ENCODE measurements at places on chromosomes 5 and 9.

DNA sequence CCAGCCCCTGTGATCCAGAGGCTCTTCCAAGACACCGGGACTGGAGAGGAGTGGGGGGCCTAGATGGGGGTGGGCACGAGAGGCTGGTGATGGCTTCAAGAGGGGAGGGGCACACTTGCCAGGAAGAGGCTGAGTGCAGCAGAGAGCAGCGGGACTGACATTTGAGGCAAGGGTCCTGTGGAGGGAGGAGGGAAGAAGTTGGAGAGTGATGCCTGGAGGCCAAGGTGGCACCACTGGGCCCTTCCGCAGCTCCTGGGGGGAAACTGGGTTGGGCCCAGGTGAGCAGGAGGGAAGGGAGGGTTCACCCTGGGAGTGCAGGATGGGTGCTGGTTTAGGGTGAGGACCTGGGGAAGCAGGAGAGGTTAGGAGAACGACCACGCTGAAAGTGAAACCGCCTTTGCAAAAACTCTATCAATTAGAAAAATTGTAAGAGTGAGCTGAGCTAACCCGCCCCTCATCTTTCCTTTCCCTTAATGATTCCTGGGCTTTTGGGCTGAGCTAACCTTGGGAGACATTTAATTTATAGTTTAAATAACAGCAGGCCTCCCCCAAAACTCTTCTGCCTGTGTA is 26.2 kb downstream of the ABO start:
- no peak for DNase-seq

GRCh38 chr9:87479801-87480201 is 17.9 kb upstream of the DAPK1 start:
- DNase-seq, result no peak

DNA sequence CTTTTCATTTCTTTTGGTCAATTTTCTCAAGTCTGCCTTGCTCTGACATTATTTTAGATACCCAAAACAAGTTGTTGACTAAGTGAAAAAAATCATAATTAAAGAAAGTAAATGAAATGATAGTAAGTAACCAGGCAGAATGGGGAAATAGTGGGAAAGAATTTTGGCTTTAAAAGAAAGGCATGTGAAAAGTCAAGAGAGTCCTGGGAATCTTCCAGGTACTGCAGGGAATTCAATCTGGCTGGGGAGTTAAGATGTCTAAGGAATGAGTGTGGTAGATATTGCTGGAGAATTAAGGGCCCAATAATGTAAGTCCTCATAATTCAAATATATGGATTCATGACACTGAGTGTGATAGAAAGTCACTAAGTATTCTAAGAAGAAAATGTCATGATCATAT is 123.1 kb upstream of the PAPPA start:
- no peak for DNase-seq

- DNase-seq, result no peak
Observed at GRCh38 chr9:121947775-121948174, 145.3 kb downstream of the TTLL11 start.

- DNase-seq, result no peak
Observed at GRCh38 chr9:93205045-93205768, 21.3 kb downstream of the WNK2 start.

DNA sequence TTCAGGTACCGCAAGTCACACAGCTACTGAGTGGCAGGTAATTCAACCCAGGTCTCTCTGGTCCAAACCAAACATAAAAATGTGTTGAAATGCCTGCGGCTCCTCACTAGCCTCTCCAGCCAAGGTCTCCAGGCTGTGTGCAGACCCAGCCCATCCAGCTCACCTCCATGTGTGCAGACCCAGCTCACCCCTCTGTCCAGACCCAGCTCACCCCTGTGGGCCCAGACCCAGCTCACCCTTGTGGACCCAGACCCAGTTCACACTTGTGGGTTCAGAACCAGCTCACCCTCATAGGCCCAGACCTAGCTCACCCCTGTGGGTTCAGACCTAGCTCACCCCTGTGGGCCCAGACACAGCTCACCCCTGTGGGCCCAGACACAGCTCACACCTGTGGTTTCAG is 188.0 kb upstream of the ADCY2 start:
- DNase-seq, result no peak

DNA sequence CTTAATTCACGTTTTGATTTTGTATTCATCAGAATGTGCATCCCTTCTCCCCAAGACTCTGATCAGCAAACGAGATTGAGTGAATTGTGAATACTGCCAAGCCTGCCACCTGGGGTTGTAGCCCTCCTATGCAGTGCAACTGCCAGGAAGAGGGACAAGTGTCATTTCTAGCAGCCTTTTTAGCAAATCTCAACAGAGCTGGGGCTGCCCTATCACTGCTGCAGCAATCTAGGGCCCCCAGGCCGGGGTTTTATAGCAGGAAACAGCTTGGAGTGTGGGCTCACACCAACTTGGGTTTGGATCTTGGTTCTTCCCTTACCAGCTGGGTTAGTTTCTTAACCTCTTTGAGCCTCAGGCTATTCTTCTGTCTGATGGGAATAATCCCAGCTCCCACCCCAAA is 4.0 kb downstream of the CSF1R start:
- DNase-seq, result no peak

GRCh38 chr9:13570068-13570974 is 290.8 kb upstream of the MPDZ start:
- DNase-seq, result no peak

DNA sequence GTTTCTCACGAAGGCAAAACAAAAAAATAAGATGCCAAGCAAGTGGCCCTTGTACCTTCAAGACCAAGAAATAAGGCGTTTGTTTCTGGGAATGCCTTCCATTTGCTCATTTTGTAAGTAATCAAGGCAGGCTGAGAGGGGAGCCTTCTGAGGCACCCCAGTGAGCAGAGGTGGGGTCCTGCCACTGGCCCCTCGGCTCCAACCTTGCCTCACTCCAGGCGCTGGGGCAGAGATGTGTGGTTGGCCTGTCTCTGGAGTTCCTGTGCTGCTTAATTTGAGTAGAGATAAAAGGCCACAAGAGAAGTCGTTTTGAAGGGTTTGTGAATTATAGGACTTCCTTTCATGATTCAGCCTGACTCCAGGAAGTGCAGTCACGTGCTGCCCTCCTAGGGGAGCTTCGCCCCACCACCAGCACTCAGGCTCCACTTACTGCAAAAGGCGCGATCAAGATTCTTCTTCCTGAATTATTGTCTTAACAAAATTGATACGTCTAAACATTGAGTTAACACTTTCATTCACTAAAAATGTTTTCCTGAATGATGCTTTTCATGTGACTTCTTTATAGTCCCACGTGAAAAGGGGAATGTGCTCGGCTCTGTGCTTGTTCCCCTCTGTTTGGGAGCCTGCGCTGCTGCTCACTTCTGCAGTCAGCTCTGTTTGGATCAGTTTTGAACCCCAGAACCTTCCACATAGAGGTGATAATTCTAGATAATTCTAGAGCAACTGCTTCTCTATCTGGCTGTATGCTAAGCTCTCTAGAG is 13.7 kb downstream of the SYK start:
- no peak for DNase-seq

DNA sequence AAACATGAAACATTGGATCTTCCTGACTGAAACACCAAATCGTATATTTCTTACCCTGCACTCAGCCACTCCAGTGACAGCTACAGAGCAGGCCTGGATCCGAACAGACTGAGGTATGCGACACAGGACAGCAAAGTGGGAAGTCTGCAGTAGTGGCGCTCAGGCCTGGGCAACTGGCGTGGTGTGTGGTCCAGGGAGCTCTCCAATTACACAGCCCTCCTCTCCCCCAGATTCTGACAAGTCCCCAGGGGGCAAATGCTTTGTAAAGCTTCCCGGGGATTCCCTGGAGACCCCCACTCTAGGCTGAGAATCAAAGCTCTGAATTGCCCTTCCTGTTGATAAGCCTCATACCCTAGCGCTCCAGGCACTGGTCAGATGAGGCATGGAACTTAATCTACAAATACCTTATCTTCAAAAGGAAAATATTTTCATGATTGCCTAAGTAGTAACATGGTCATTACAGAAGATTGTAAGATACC is 104.8 kb upstream of the ERCC6L2 start:
- no peak for DNase-seq

GRCh38 chr9:128841694-128842492 is 12.3 kb upstream of the SPOUT1 start:
- DNase-seq, result no peak

DNA sequence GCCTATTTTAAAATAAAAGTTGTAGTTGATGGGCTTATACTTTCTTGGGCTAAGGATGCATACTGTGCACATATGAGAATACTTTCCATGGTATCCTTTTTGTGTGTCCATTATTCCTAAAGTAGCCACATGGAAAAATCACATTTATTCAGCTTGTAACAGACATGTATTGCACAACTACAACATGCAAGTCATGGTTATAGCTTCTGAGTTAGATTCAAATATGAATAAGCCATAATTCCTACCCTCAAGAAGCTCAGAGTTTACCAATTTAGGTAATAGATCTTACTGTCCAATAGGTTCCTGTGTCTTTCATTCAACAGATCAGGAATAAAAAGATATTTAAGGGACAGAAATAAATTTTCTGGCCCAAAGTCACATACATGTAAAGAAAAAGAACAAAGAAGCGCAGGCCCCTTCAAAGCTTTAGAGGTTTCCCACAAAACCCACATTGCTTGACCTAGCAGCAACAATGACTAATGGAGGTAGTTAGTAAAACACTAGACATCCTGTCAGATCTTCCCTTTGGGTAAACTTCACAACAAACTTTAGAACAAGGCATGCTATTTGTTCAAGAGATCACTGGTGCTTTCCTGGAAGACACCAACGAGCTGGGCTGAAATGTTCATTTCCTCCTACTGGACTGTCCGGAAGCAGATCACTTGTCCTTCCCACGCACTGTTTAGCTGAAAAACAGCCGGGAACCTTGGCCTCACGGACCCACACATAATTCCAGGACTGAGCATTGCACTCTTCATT is 78.4 kb upstream of the ITGA1 start:
- no peak for DNase-seq

GRCh38 chr9:92044936-92045335 is 70.3 kb downstream of the SPTLC1 start:
- DNase-seq, result no peak

DNA sequence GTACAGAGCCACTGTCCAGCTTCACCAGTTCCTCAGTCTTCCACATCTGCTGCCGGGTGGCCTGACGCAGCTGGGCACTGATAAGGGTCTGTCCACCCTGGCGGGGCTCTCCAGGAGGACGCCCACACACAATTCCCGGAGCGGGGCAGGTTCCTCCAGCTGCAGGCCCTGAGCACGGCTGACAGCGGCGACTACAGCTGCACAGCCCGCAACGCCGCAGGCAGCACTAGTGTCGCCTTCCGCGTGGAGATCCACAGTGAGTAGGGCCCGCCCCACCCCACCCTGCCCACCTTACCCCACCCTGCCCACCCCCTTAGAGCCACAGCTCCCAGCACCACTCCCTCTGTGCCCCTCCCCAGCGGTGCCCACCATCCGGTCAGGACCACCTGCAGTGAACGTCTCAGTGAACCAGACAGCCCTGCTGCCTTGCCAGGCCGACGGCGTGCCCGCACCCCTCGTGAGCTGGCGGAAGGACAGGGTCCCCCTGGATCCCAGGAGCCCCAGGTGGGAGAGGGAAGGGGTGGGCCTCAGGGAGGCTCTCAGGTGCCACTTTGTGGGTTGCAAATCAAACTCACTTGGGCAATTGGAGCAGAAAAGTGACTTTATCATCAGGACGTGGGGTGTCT is 48.8 kb upstream of the ASS1 start:
- DNase-seq, result no peak

GRCh38 chr9:92483627-92484545 is 1.6 kb upstream of the ASPN start:
- DNase-seq, result no peak

GRCh38 chr5:156687514-156687913 is 162.6 kb upstream of the PPP1R2B start:
- no peak for DNase-seq

GRCh38 chr5:93607367-93608258 is 24.6 kb downstream of the NR2F1 start:
- DNase-seq, result no peak

DNA sequence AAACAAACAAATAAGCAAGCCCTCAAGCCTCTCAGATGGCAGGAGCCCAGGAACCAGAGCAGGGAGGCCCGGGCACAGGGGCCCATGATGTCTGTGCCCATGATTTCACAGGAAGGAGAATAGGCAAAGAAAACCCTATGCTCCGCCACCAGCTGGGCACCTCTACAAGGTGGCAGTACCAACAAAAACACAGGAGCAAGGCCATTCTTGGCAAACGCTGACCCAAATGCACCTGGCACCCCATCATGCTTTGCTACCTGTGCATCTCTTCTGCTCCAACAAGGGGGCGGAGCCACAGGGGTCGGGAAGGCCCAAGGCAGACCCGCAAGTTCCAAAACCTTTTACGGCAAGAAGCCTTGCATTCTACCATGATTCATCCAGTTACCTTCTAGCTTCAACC is 3.1 kb downstream of the BRD3 start:
- DNase-seq, result no peak

DNA sequence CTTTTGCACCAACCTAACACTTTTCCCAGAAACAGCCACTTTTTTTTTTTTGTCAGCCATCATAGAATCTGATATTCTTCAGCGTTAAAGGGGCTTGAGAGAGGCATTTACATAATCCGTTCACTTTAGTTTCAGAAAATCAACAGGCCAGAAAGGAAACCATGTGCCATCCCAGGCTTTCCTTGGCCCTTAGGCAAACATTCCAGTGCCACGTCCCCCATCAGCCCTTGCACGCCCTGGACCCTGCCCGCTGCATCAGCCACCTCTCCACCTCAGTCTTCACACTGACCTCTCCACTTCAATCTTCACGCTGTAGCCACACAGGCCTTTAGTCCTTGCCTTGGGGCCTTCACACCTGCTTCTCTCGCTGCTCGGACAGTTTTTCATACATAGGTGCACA is 123.2 kb downstream of the GRIA1 start:
- no peak for DNase-seq

DNA sequence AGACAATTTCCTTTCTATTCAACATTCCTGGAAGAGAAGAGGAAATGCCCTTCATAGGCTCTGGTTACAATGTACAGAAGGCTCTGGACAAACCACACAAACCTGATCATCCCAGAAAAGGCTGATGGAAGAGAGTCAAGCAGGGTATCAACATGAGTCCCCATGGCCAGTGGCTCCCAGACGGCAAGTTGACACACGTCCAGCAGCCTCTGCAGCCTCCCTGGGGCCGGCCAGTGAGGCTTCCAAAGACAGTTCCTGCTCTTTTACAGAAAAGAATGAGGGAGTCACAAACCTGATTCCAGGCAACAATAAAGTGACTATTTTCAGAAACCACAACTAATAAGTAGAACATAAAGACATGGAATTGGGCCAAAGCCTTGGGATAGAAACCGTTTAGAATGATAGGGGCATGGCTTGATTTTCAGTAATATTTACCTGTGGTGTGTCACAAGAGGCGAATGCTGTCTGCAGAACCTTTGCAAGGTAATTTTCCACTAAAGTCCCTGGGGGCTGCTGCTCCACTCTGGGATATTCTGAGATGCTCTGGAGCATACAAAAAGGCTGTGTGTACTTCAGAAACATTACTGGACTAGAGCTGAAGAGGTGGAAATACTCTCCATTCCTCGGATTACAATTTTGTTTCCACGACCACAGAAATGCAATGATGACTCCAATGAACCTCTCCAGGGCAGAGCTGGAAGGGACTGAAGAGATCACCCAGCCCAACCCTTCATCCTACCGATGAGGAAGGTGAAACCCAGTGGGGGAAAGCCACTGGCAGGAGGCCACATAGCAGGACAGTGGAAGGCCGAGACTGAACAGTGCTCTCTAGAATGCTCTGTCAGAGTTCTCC is 10.4 kb downstream of the MED27 start:
- no peak for DNase-seq

Data from esophagus squamous epithelium (tissue), 5 donors.